Activated CD8-positive, alpha-beta T cell treated with anti-CD3 and anti-CD28 coated beads, Interleukin-2, amount 10 ng/mL, durations not matched to agents 7 days and 5 days (primary cell): ENCODE measurements at places on chromosomes 13 and 19. TPM values are rescaled to one million over a fixed set of nuclear protein-coding genes. Genes with fewer than 3 reads are reported as not detected.

The FPR1 gene
- not detected for total RNA-seq

The FBL gene
- 385 TPM for total RNA-seq

The FUT1 gene
- 0.26 TPM for total RNA-seq

The MED29 gene
- total RNA-seq: 39.3 TPM

The FFAR2 gene
- not detected for total RNA-seq

The PDCD5 gene
- 159 TPM for total RNA-seq

The NCAN gene
- total RNA-seq: not detected

The WASF3 gene
- not detected for total RNA-seq

The ZNF837 gene
- 1.3 TPM for total RNA-seq

DNA sequence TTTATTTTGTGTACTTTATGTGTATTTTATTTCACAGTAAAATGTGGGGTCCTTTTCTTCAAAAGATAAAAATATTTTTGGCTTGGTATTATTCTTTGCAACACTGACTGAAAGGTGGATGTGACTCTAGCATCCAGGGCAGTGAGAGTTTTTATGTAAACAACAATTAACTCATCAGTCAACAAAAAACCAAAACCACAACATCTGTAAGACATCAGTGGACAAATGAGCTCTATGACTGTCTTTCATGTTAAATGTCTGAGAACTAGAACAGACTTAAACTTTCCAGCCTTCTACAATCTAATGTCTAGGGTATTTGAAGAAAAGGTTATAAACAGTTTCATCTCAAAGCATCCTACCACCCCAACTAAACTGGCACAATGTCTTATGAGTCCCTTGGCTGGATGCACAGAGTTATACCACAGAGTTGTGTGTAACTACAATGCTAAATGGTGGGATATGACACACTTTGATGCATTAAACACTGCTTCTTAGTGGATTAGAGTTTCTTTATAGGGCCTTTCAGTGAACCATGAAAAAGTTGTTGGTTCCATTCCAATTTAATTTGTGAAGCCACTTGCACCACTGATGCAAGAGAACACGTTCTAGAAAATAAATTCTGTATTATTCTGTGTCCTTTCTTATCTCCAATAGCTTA, 544.2 kb upstream of the KLF12 start:
- H3K27me3 ChIP-seq: peaks cover 6% of the 10 kb centered on the region
- no peak for DNase-seq
- no peaks in the 10 kb centered on the region for H3K36me3 ChIP-seq
- H3K27ac ChIP-seq: no peak overlapping the region

DNA sequence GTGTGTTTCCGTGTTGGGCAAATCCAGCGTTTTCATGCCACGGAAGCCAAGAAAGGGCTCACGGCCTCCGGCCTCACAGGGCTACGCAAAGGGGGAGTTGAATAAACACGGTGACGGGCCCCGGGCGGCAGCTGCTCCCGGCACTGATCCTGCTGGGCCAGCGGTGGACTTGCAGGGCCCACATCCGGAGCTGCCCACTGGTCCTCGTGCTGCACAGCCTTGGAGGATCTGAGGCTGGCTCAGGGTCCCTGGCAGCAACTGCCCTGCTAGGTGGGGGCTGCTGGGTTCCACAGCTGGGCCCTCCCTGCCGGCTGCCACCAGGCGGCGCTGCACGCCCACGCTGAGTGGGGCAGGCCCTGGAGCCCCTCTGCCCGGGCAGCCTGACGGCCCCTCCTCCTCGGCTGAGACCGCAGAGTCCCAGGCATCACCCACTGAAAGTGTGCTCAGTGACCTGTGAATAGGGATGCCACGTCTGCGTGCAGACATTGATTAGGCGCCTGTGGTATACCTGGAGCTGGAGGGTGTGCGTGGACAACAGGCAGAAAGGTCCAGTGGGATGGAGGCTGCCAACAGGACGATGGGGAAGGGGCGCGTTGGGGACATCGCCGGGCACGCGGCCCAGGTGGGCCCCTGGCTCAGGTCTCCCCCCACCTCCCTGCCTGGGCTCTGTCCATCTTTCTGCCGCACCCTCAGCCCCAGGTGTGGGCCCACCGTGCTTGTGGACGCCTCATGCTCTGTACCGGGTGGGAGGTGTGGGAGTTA, 5.3 kb upstream of the HCN2 start:
- H3K27ac ChIP-seq: no peak overlapping the region
- peak; percentile 69 for DNase-seq
- no peak overlapping the region for H3K4me3 ChIP-seq
- peaks cover 9% of the 10 kb centered on the region for H3K36me3 ChIP-seq

- no peak within 1 kb of the TSS for H3K27ac ChIP-seq
- no peaks in the 10 kb centered on the region for H3K36me3 ChIP-seq
- DNase-seq: peak; percentile 35
- H3K4me1 ChIP-seq: peaks cover 9% of the 10 kb centered on the region
- peak within 1 kb of the TSS; percentile 76 for H3K4me3 ChIP-seq
These were observed at the start of gene KIRREL2 for GRCh38 chr19:35856546-35857149. Gene KIRREL2, plus strand, starts transcription at chr19:35856911. Its CDS starts 209 bp downstream, at chr19:35857120.

DNA sequence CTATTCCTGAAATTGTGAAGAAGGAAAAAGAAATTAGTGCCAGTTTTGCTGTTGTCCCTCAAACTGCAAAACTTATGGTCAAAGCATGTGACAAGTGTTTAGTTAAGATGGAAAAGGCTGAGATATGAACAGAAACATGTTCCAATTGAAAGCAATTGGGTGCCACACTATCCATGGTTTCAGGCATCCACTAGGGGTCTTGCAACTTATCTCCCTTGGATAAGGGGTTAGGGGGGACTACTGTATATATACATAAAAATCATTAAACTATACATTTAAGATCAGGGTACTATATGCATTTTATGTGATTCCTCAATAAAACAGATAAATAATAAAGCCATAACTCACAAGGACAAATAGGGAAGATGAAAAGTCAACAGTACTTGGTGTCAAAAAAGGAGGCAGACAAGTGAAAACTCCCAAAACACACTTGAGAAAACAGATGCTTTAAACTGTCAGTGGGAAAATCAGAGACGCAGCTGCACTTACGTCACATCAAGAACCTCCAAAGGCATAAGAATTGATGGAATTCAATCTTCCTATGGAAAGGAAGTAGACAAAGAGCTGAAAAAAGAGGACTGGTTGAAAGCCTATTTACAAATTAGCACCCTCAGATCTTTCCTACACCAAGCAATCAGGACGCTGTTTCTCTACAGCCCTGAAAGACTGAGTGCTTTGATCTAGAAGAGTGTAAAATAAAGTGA, 8.1 kb downstream of the SPART start:
- no peaks in the 10 kb centered on the region for H3K27me3 ChIP-seq
- H3K4me1 ChIP-seq: peaks cover 26% of the 10 kb centered on the region
- H3K36me3 ChIP-seq: peaks cover 8% of the 10 kb centered on the region
- no peak overlapping the region for H3K4me3 ChIP-seq

DNA sequence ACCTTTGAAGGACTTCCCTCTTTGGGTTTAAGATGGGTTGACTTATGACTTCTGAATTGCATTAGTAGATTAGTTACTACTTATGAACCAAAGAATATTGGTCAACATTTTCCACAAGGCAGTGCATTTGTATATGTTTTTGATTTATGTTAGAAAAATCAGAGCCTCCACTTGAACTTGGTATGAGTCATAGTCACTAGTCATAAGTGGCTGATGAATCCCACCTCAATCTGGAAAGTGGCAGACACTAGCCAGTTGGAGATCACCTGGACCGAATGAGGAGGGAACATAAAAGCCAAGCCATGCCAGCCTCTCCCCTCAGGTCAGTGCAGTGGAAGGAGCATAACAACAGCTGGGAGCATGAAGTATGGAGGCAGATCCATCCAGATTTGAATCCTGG, 39.3 kb upstream of the SPART start:
- no peaks in the 10 kb centered on the region for H3K27me3 ChIP-seq
- no peak for DNase-seq
- H3K4me1 ChIP-seq: no peaks in the 10 kb centered on the region

- peaks cover 68% of the 10 kb centered on the region for H3K36me3 ChIP-seq
- DNase-seq: peak; percentile 80
- peak overlapping the region; percentile 91 for H3K4me3 ChIP-seq
- no peaks in the 10 kb centered on the region for H3K27me3 ChIP-seq
These were observed 4.8 kb downstream of the PPP6R1 start for GRCh38 chr19:55253842-55254624.

- peak; percentile 93 for DNase-seq
- peaks cover 5% of the 10 kb centered on the region for H3K36me3 ChIP-seq
- no peak overlapping the region for H3K4me3 ChIP-seq
- H3K4me1 ChIP-seq: peaks cover 40% of the 10 kb centered on the region
- H3K27me3 ChIP-seq: peaks cover 4% of the 10 kb centered on the region
These were observed 37.8 kb downstream of the TNFSF14 start for GRCh38 chr19:6632002-6632621.

DNA sequence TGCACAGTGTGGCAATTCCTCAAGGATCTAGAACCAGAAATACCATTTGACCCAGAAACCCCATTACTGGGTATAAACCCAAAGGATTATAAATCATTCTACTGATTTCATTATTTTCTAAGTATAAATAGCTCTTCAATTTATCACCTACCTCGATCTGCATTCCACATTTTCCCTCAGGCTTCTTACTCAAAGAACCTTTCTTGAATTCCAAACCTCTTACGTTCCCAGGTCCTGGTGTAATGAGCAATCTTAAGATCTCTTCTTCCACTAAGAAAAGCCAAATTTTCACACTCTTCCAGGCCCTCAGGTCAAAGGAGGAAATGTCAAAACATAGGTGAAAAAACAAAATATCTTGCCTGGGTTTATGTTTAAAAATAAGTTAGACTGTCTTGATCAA, 237.3 kb upstream of the GPC6 start:
- H3K27ac ChIP-seq: no peak overlapping the region
- no peaks in the 10 kb centered on the region for H3K36me3 ChIP-seq
- no peaks in the 10 kb centered on the region for H3K27me3 ChIP-seq
- DNase-seq: no peak

DNA sequence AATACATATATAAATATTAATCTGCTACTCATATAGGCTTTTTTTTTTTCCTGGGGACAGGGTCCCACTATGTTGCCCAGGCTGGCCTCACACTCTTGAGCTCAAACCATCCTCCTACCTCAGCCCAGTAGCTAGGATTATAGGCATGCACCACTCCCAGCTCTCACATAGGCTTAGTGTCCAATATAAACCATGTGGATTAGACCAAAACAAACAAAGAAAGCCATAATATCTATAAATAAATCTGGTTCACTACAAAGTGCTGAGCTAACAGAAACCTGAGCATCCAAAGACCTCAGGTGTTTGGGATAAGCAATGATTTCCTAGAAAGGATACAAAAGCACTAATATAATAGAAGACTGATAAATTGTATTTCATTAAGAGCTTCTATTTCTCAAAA, 26.0 kb downstream of the TBC1D4 start:
- H3K36me3 ChIP-seq: no peaks in the 10 kb centered on the region
- H3K4me1 ChIP-seq: no peaks in the 10 kb centered on the region
- DNase-seq: no peak
- H3K27me3 ChIP-seq: peaks cover 5% of the 10 kb centered on the region
- H3K4me3 ChIP-seq: no peak overlapping the region

GRCh38 chr13:98490866-98491265, 86.0 kb downstream of the STK24 start:
- no peak overlapping the region for H3K4me3 ChIP-seq
- peaks cover 5% of the 10 kb centered on the region for H3K36me3 ChIP-seq
- DNase-seq: no peak
- no peaks in the 10 kb centered on the region for H3K27me3 ChIP-seq

GRCh38 chr19:2711172-2711874, 8.8 kb upstream of the GNG7 start:
- no peaks in the 10 kb centered on the region for H3K27me3 ChIP-seq
- no peak for DNase-seq
- no peak overlapping the region for H3K27ac ChIP-seq
- H3K36me3 ChIP-seq: peaks cover 3% of the 10 kb centered on the region
- no peaks in the 10 kb centered on the region for H3K4me1 ChIP-seq
- no peak overlapping the region for H3K4me3 ChIP-seq

- peak; percentile 39 for DNase-seq
- peaks cover 15% of the 10 kb centered on the region for H3K36me3 ChIP-seq
- H3K4me1 ChIP-seq: peaks cover 36% of the 10 kb centered on the region
These were observed 7.3 kb downstream of the NKPD1 start for GRCh38 chr19:45153339-45154063.

DNA sequence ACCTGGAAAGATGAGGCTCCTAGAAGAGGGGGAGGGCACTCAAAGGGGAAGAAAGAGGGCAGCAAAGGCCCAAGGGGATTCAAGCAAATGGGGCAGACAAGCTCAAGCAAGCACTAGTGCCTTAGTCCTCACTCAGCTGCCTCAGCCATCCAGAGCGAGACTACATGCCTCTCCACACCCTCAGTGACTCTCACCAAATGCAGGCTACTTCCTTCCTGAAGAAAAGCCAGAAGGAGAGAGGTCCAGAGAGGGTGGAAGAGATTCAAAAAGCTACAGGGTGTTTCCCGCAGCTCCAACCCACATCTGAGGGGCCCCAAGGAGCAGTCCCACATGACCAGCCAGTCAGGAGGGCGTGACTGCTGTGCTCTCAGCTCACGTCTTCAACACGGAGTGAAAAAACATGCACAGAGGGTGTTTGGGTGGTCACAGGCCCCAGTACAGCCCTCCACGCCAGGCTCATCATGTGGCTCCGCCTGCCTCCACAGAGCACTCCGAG, 40.5 kb downstream of the MIPEP start:
- H3K27me3 ChIP-seq: no peaks in the 10 kb centered on the region
- H3K4me1 ChIP-seq: peaks cover 13% of the 10 kb centered on the region
- H3K4me3 ChIP-seq: no peak overlapping the region

- no peaks in the 10 kb centered on the region for H3K36me3 ChIP-seq
- no peak overlapping the region for H3K27ac ChIP-seq
- H3K4me1 ChIP-seq: no peaks in the 10 kb centered on the region
- DNase-seq: no peak
- no peak overlapping the region for H3K4me3 ChIP-seq
- H3K27me3 ChIP-seq: no peaks in the 10 kb centered on the region
These were observed 146.7 kb downstream of the SOX1 start for GRCh38 chr13:112213467-112214255.

GRCh38 chr19:4493104-4493928, 21.2 kb downstream of the HDGFL2 start:
- peaks cover 18% of the 10 kb centered on the region for H3K36me3 ChIP-seq
- no peak overlapping the region for H3K4me3 ChIP-seq
- H3K4me1 ChIP-seq: no peaks in the 10 kb centered on the region
- no peaks in the 10 kb centered on the region for H3K27me3 ChIP-seq
- no peak for DNase-seq
- no peak overlapping the region for H3K27ac ChIP-seq

- H3K27ac ChIP-seq: no peak overlapping the region
- DNase-seq: no peak
- H3K4me3 ChIP-seq: peak overlapping the region; percentile 87
- peaks cover 61% of the 10 kb centered on the region for H3K4me1 ChIP-seq
- peaks cover 28% of the 10 kb centered on the region for H3K27me3 ChIP-seq
These were observed 2.9 kb downstream of the CD70 start for GRCh38 chr19:6587998-6588507.

- DNase-seq: peak; percentile 88
- H3K4me3 ChIP-seq: peak within 1 kb of the TSS; percentile 74
- peak within 1 kb of the TSS; percentile 65 for H3K27ac ChIP-seq
- H3K4me1 ChIP-seq: peaks cover 41% of the 10 kb centered on the region
- H3K27me3 ChIP-seq: peaks cover 8% of the 10 kb centered on the region
These were observed at the start of gene MIER2 for GRCh38 chr19:344625-345319. Gene MIER2, minus strand, starts transcription at chr19:344796. Its CDS starts 14 bp downstream, at chr19:344782.
